ENCODE measurements at places on chromosomes 3 and 15.

- no peak for DNase-seq
These were observed 5.5 kb upstream of the SNX22 start for GRCh38 chr15:64146041-64146440.

DNA sequence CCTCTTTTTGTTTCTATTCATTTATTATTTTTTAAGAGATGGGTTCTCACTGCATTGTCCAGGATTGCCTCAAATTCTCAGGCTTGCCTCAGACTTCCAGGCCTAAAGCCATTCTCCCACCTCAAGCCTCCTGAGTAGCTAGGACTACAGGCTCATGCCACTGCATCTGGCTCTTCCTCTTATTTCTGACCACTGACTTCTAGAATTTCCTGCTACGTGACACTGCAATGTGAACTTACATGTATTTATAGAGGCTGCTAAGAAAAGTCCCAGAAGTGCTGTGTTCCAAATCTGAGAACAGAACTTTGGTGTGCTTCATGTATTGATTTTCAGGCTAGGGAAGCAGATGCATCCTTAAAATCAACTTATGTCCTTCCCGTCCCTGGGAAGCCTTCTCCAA, 407.4 kb downstream of the RSL24D1 start:
- DNase-seq, result no peak

DNA sequence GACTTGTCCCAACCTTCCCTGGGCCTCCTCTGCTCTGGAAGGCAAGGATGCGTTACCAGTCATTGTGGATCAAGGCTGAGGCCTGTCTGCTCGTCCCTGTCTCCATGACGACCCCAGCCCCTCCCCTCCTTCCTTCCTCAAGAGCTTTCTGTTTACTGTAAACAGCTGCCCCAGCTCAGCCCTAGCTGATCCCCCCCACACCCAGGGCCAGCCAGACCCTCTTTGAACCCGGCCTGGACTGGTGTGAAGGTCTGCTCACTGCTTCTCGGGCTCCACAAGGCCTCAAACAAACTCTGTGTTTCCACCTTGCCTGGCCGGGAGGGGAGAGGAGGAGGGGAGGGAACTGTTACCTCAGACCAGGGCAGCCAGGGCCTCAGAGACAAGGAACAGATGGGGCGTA, 16.9 kb downstream of the VPS18 start:
- DNase-seq, result no peak

DNA sequence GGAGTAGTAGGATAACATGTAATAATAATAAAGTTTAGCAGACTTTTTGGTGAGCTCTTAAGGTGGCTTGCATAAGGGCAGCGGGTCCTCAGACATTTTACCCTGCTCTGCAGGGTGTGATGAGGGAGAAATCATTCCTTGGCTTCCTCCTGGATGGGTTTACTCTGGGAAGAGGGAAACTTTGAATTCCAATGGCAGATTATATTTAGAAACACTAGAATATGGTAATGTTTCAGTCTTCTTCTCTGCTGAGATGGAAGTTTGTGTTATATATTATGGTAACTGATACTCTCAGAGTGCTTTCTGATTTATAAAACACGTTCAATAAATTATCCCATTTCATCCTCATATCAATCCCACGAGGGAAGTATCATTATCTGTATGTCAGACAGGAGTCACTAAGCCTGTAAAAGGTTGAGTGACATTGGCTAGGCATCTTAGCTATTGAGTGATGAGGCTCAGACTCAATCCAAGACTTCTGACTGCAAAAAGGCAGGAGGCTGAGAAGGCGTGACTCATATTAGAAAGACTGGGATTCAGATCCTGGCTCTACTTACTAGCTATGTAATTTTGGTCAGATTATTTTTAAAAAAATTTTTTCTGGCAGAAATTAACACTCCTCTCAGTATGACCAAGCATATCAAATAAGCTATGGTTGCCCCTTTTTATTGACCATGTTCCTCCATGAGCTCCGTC, 19.3 kb downstream of the PDIA5 start:
- DNase-seq, result no peak

DNA sequence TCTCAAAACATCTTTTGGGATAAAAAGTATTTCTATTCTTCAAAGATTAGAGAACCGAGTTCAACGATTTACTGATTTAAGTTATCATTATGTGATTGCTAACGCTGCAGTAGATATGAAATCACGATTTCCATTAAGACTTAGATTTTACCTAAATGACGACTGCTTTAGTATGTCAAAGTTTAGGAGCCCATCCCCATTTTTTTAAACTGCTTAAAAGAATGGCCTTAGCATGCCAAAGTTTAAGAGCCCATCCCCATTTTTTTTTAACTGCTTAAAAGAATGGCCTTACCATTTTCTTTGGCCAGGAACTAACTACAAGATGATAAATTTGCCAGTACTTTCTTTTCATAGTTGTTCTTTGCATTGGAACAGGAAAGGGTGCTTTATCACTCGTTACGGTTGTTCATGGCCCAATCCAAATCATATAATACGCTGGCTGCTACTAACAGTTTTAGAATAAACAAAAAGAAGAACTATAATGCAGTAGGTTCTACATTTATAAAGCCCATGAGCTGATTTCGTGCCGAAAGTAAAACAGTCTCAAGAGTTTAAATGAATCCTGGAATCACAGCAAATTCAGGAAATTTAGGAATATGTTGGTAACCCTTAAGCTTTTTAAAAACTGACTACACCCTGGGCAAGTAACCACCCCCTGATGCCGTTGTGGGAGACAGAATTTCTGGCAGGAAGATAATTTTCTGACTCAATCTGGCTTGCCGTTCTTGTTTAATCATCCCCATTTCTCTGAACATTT, 869 bp upstream of the TSC22D2 start:
- no peak for DNase-seq

Data from HuH-7.5 (cell line).